Kidney tubule cell (primary cell): ENCODE measurements at places on chromosomes 5 and 9.
A peak's percentile ranks its signal among the peaks of the same experiment; 100 is the strongest.

DNA sequence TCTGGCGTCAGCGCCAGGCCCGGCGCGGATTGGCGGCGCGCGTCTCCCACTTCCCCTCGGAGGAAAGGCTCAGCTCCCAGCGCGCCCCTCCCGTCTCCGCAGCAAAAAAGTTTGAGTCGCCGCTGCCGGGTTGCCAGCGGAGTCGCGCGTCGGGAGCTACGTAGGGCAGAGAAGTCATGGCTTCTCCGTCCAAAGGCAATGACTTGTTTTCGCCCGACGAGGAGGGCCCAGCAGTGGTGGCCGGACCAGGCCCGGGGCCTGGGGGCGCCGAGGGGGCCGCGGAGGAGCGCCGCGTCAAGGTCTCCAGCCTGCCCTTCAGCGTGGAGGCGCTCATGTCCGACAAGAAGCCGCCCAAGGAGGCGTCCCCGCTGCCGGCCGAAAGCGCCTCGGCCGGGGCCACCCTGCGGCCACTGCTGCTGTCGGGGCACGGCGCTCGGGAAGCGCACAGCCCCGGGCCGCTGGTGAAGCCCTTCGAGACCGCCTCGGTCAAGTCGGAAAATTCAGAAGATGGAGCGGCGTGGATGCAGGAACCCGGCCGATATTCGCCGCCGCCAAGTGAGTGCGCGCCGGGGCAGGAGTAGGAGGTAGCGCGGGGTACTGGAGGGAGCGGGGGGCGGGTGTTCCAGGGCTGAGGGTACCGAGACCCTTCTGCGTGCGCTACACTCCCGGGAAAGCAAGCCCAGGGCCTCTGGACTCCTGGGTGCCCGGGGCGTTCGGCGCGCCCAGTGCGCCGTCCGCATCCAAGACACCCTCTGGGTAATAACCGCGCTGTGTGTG, at the start of gene MSX2:
Gene MSX2 (plus strand): TSS at position 99 of the 777 bp plus-strand sequence. CDS start 78 bp downstream, at position 177.
- peak; percentile 75 for DNase-seq

- no peak for DNase-seq
These were observed 108.8 kb upstream of the LPAR1 start for GRCh38 chr9:111147041-111147440.

DNA sequence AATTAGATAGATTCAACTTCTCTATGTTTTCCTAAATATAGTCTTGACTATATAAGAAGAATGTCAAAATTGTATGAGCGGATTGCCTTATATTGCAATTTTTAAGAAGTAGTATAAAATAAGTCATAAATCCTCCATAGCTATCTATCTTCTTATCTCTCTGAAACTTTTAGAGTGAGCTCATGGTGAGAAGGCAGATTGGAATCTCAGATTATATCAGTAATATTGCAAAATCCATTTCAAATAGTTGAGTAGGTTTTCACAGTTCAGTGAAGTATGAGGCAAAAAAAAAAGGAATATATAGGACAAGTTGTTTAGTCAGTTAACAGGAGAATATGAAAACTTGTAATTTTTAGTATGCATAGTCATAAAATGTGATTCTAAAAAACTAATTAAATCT, 156.4 kb downstream of the FAM174A start:
- peak; percentile 38 for DNase-seq

DNA sequence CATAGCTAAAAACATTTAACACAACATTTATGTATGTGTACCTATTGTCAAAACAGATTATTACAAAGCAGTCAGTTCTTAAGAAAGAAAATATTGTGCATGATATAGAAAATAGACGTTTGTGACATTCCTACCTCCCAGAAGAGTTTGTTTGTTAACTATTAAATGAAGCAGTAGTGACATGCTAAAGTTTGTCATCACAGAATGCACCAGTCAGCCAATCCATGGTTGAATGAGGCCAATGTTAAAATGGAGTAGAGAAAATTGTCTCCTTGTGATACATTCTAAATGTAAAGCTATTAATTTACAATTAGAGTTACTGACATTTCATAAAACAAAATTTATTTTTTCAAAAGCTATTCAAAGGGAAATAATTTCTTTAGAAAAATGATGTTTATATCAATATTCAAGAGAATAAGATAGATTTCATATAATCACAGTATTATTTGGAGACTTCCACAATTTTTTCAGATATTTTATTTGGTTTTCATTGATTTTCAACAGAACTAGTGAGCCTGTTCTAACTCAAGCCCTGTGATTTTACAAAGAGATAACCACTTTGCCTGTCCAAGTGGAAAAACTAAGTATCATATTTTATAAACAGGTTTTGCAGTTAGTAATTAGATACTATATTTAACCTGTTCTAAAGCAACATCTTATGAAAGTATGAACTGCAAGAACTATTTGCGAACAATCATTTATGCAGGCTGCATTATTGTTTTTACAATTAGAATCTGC, 176.8 kb downstream of the ISL1 start:
- no peak for DNase-seq

DNA sequence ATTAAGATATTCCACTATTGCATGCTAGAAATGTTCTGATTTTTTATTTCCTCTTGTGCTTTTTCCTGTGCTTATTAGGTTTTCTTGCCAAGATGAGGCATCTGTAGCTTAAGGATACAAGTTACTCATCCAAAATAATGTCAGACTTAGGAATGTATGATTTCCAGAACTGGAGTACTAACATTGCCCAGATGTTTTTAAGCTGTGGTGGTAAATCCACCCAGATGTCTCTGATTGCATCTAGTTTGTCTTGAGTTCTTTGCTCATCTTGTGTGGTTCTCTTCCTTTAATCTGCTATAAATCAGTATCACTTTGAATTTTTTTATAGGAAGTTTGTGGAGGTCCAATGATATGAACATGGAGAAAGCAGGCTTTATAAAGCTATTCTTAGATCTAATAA, 337.5 kb upstream of the ZNF608 start:
- DNase-seq, result peak; percentile 57

DNA sequence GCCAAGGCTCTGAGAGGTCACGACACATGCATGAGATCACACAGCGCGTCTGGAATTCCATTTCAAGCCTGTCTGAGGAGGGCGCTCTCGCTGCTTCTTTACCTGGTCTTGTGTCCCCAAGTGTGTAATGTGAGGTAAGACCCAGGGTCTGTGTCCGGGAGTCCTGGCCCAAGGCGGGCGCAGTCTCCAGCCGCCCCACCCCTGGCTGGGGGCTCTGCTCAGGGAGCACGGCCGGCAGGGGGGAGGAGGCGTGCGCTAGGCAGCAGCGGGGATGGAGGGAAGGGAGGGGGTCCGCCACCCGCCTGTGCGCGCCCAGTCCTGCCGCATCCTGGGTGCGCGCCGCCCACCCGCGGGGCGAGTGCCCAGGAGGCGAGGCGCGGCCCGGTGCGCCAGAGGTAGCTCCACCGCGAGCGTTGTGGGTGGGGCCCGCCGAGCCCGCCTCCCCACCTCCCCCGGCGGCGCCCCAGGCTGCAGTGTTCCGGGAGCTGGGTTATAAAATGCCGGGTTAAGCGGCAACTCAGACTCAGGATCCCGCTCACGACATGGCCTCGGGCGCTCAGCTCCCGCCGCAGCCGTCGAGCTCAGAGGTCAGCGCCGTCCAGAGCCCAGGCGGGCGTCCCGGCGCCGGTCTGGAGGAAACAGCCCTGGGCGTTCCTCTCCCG, at the start of gene CCNI2:
Gene CCNI2 (plus strand): TSS at position 473 of the 662 bp plus-strand sequence. CDS start 70 bp downstream, at position 543.
- peak; percentile 67 for DNase-seq

GRCh38 chr5:176528301-176528700, 8.9 kb downstream of the RNF44 start:
- DNase-seq, result no peak

- no peak for DNase-seq
These were observed 90.1 kb downstream of the SNCAIP start for GRCh38 chr5:122401976-122402725.

- no peak for DNase-seq
These were observed 32.7 kb downstream of the SLC6A18 start for GRCh38 chr5:1257841-1258240.

GRCh38 chr5:30041291-30041690, 1152.2 kb upstream of the CDH6 start:
- no peak for DNase-seq

DNA sequence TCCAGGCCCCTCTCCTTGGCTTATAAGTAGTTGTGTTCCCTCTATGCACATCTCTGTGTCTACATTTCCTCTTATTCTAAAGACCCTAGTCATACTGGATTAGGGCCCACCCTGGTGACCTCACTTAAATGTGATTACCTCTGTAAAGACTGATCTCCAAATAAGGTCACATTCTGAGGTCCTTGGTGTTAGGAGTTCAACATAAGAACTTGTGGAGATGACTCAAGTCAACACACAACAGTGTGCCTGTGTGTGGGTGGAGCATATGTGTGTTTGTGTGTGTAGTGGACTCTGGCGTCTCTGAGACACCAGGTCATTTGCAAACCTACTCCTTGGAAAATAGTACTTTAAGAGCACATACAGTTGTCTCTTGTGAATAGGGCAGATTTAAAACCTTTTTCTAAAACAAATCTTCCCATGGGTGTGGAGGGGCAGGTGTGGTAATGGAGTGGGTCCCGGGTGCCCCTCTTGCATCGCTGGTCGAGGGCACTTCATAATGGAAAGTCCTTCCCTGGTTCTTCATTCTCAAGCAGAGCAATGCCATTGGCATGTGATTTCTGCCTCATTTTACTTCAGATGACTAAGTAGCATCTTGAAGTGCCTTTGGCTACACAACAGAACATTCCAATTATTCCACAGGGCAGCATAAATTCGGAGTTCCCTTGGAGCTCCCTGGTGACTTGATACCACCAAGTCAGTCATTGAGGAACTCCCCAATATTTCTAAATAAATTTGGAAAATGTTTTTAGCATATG, 84.4 kb downstream of the C9orf152 start:
- peak; percentile 71 for DNase-seq
